ENCODE measurements at places on chromosomes 16 and 17. TPM values are rescaled to one million over a fixed set of nuclear protein-coding genes. Genes with fewer than 3 reads are reported as not detected.

GRCh38 chr17:74217888-74218287, 4.5 kb downstream of the TTYH2 start:
- no peak for DNase-seq

DNA sequence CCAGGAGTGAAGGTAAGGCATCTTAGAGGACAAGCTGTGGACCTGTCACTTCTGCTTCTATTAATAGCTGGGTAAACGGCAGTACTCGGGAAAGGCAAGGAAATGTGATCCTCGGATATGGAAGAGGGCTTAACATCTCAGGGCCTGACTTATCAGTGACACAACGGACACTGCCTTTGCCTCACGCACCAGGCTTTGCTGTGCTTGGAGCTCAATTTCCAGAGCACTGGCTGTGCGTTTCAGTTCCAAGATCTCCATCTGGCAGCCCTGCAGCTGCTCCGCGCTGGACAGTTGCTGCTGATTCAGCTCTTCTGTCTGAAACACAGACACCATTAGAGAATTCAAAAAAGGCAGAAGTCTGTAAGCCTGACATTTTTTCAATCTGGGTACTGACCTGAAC, 3.5 kb downstream of the KRT40 start:
- DNase-seq, result no peak

LGALS9B gene
- not detected for total RNA-seq

CD300C gene
- 0.76 TPM for total RNA-seq

All from GM23248 (cell line).